ENCODE measurements at places on chromosomes 2 and 18.

GRCh38 chr2:113076954-113077669 lies 9.3 kb downstream of the IL1F10 start:
- DNase-seq = no peak

- DNase-seq = no peak
These were observed 146.0 kb downstream of the AGAP1 start for GRCh38 chr2:235639885-235640284.

DNA sequence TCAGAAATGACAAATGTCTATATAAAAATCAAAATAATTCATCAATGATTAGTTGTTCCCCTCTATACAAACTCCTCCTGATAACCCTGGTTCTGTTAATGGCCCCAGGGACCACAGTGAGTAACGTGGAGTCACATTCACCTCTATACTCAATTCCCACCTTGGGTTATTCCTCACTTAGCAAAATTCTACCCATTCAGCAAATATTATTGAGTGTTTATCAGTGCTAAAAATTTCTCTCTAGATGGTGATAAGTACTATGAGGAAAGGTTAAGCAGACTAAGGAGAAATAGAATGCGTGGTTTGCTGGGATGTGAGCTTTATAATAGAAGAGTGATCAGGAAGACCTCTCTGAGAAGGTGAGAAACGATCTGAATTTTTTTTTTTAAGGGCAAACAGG lies 1124.5 kb downstream of the BCL11A start:
- no peak for DNase-seq

GRCh38 chr18:24270937-24271380 lies 126.7 kb downstream of the OSBPL1A start:
- peak; percentile 63 for DNase-seq

GRCh38 chr18:78679613-78680260 lies 299.9 kb upstream of the SALL3 start:
- DNase-seq = no peak

DNA sequence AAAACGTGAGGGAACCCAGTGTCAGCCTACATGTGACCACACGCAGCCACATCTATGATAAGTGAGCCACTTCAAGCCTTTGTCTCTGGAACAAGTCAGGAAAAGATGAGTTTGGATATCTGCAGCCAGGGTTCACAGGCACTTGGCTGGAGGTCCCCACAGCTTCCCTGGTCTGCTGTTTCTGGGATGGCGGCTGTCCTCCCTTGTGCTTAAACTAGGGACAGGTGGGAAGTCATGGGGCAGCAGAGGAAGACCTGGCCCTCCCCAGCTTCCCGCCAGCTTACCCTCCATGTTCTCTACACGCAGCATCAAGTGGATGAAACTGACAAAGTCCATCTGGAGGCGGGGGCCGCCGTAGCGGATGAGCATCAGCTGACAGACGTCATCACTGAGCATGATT lies 38.5 kb upstream of the GALNT14 start:
- no peak for DNase-seq

GRCh38 chr2:129118296-129118695 lies 799.6 kb upstream of the HS6ST1 start:
- DNase-seq = no peak
